Transverse colon (tissue), 4 donors: ENCODE measurements at places on chromosomes 2 and 18.

DNA sequence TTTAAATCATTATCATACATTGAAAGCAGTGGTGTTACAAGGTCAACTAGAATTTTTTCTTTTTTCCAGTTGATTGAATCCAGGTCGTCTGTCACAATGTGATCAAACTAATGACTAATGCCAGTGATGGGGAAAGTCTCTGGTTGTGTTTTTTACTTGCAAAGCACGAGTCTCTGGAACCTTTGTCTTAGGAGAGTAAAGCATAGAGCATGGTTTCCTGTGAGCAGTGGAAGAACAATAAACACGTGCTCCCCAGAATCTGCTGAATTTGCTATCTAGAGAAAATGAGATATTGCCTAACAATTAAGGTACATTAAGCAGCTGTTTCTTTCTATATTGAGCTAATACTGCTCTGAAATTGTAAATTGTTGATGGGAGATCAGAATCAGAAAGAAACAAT is 1332.4 kb upstream of the TMEFF2 start:
- no peak for DNase-seq

DNA sequence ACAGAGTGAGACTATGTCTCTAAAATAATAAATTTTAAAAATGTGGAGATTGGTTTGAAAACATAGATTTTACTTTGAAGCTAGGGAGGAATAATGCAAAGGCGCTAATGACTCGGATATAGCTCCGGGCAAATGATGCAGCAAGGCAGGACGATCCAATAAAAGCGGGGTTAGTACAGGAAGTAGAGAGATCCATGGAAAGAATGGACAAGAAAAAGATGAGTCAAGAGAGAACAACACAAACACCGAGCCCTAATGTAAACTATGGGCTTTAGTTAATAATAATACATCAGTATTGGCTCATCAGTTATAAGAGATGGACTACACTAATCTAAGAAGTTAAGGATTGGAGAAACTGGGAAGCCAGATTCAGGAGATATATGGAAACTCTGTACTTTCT is 74.5 kb downstream of the QPCT start:
- DNase-seq: no peak

- no peak for DNase-seq
Observed at GRCh38 chr2:26687801-26688200, 4.7 kb upstream of the KCNK3 start.

DNA sequence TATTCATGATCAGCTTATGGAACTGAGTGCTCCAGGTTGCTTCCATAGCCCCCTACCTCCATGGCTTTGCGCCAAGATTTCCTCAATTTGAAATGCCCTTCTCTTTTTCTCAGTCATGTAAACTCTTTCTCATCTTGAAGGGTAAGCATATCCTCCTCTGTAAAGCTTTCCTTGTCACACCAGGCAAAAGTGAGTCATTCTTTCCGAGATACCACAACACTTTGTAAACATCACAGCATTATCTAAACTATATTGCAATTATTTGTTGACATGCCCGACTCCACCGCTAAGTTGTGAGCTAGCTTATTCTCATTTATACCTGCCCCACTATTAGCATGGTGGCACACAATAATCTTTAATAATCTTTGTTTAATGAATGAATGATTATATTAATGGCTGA is 419.5 kb upstream of the CHST9 start:
- DNase-seq: no peak

DNA sequence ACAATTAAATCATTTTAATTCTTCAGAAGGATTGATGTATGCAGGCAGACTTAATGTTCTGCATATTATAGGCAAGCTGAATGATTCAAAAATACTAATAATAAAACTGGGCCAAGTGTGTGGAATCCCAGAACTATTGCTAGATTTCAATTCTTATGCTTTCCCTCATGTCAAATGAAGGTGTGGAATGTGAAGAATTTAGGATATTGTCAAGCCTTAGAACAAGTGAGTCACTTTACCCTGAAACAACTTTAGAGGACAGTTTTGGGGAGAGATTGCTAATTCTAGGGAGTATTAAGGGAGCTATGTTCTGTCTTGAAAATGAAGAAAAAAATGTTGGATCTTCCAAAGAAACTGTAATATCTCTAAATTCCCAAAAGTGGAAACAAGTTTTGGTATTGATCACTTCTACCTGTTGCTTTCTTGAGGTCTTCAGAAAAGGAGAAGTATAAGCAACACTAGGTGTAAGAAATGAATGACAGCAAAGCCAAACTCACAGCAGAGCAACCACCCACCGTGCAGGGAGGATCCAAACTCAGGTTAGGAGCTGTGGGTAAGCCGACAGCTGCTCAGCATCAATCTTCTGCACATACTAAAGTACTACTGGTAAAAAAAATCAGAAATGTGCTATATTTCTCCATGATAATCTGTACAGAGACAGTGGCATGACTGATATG is 818.1 kb downstream of the SLC4A3 start:
- no peak for DNase-seq

DNA sequence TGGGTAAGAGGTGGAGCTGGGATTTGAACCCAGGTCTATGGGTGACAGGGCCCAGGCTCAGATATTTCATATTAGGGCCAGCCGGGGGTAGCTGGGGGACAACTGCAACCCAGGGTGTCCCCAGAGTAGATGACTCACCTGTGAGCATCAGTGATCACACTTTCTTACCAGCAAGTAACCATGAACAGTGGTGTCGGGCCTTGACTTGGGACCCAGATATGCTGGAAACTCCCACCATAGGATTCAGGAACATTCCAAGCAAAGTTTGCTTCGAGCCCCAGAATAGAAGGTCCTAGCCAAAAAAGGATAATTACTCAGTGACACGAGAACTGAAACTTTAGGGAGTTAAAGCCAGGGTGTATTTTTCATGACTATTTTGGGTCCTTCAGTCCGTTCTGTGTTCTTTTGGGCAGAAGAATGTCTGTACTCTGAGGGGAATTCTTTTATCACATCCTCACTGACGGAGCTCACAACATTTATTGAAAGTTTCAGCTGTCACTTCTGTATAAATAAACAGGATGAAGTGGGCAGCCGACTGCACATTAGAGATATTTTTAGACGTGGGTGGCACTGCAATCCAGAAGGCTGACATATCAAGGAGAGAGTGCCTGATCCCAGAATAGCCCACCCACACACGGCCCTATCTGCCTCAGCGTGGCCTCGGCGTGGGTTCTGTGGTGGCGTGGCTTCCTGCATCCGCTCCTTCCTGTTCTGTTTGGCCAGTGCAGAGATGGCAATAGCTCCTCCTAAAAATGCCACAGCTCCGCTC is 45.6 kb downstream of the RAMP1 start:
- DNase-seq: peak; percentile 24

DNA sequence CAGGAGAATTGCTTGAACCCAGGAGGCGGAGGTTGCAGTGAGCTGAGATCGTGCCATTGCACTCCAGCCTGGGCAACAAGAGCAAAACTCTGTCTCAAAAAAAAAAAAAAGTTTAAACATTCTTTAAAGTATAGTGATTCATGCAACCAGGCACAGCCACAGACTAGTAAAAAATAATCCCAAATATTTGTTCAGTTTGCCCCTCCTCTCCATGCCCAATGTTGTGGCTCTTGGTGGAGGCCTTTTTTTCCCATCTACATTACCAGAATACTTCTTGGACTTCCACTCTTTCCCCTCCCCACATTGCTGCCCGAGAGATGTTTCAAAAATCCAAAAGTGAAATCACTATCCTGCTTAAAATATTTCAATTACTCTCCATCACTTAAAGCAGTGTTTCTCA is 5.1 kb upstream of the MALT1 start:
- DNase-seq: no peak

- DNase-seq: peak; percentile 53
Observed at GRCh38 chr2:160387558-160388262, 105.9 kb downstream of the RBMS1 start.

DNA sequence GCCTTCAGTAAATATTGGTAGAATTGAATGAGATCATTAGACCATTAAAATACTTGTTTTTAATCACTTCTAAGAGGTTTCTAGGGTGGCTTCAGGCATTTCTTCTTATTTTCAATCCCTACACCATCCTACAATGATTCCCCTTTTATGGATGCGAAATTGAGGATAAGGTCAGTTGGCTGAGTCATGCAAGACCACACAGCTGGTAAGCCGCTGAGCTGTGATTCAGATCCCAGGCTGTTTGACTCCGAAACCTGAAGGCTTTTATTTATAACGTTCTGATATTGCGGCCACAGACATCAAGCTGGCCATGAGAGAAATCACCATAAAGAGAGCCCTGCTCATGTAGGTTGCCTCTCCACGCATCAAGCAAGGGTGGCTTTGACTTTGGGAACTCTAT is 133.4 kb downstream of the VAPA start:
- DNase-seq: no peak

DNA sequence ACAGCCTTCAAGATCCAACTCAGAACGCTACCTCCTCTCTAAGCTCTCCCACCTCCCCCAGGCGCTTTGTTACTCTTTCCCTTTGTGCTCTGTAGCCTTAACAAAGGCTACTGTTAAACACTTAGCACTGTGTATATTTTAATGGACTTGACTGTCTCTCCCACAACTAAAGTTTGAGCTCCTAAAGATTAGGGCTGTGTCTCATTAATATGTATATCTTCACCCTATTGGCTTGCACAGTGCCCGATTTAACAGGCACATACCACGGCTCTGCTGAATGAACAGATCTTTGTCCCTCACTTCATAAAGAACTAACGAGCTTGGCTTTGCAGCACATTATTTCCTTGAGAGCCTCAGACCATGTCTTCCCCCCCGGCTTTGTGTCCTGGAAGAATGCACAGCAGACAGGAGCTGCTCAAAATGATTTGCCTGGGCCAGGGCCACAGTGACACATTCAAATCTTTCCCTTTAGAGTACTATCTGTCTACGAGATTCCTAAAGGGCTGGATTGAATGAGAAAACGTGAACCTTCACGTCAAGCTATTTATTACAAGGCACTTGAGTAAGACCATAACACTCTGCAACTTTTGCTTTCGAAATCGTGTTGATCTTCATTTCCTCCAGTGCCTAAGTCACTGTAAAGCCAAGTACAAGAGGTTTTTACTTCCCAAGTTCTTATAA is 22.1 kb downstream of the ABHD3 start:
- DNase-seq: no peak

GRCh38 chr2:236257136-236257535 is 7.1 kb downstream of the ASB18 start:
- DNase-seq: no peak

DNA sequence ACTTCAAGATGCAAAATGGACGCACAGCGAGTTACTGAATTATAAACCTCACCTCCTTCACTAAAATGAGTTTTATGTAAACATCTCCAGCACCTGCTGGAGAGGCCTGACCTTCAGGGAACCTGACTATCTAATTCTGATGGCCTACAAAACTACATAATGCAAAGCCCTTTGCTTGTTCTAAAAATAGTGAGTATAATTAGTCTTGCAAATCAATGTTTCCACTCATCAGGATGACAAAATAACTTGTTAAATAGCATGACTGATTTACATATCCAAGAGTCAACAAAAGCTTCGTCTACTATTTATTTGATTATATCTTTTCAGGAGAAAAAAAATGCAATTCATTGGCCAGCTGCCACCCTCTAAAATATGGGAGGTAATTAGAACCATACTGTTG is 326.3 kb upstream of the MC4R start:
- no peak for DNase-seq

DNA sequence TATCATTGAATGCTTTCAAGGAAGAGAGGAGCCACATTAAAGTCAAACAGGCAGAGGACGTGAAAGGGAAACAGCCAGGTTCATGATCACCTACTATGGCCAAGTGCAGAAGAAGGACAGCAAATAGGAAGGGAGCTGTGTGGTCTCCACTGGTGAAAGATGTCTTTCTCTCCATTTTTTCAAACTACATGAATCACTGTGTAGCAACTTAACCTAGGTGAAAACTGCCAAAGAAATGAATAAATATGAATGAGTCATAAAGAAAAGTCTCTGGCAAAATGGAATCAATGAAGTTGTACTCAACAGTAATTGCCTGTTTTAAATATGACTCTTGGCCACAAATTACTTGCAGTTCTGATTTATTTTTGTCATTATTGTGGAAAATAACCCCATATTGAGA is 452.6 kb upstream of the PKDCC start:
- no peak for DNase-seq

GRCh38 chr2:193793914-193794313 is 1599.2 kb upstream of the TMEFF2 start:
- no peak for DNase-seq

DNA sequence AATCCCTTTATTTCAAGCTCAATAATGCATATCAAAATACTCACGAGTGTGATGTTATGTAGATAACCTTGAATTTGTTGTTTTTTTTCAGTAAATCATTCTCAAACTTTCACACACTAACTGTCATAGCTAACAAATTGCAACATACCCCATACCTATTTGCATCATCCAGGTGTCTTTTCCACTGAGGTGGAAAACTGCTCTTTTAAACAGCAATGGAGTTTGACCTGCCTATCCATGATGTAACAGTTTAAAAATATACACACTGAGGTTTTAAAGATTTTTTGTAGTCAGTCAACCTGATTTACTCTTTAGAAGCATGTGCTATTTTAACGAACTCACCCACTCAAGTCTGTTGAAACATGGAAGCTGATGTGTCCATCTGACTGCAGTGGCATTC is 298.7 kb downstream of the RND3 start:
- no peak for DNase-seq

- DNase-seq: no peak
Observed at GRCh38 chr2:143548032-143548431, 418.8 kb downstream of the ARHGAP15 start.

DNA sequence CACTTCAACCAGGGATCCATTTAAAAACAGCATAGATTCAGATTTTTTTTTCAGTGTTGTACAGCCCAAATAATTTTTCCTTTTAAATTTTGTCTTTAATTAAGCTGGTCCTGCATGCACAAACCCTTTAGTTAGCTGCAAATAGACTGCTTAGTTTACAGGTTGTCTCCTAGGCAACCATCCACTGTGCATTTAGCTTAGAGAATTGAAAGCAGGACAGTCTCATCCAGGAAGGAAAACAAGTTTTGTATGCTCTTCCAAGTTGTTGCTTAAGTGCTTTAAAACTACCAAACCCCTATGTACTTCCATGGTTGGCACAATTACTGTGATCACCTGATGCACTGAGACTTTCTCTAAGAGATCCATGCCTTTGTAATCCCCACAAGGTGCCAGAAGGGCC is at the start of gene MAP3K19:
Gene MAP3K19 (minus strand): TSS at position 148 of the 400 bp plus-strand sequence. CDS start 22,800 bp downstream, outside the sequence.
- DNase-seq: no peak

GRCh38 chr2:20637147-20637546 is 13.8 kb downstream of the HS1BP3 start:
- no peak for DNase-seq

- peak; percentile 55 for DNase-seq
Observed at GRCh38 chr2:190649035-190649797, at the start of gene NAB1. TSS of gene NAB1 (plus strand) at chr2:190649083. CDS start at chr2:190659177, 10,094 bp downstream.

DNA sequence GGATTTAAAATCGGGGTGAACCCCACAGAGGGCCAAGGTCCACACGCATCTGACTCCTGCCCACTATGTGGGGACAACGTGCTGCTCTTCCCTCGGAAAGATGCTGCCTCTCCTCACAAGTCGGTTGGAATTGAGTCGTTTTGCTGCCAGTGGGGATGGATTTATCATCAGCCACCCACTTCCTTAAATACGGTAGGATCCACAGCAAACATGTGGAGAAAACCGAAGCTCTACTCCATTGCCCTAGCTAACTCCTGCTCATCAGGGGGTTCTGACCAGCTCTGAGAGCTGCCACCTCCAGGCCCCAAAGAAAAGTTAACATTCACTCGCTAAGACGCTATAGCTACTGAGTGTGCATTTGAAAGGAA is 80.9 kb downstream of the CHRNA1 start:
- no peak for DNase-seq

- DNase-seq: no peak
Observed at GRCh38 chr2:235921508-235922191, 246.5 kb downstream of the GBX2 start.
